ENCODE measurements at places on chromosomes 16 and 17.

DNA sequence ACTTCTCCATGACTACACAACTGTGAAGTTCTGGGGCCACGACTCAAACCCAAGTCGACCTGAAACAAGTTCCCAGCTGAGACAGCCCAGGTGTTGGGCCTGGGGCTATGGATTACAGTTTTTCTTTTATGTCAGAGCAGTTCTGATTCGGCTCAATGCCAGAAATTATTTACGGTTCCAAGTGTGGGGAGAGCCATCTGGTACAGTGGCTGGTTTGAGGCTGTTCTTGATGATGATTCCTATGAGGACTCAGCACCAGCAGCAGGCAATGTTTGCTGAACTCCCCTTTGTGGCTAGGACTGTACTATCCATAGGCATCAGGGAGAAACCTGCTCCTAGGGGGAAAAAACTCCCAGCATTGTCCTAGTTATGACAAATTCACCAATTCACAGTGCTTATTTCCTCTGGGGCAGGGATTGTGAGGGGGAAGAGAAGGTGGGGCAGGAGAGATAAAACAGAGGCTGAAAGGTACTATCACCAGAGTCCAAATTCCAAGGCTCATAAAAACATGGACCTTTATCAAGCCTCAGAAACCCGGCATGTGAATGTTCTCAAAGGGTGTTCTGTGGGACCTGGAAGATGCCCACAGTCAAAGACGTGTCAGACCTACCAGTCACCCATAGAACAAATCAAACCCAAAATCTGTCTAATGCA is 18.2 kb upstream of the CMTM4 start:
- no peak for DNase-seq

- DNase-seq: no peak
Measured at GRCh38 chr17:43772877-43773648, 5.7 kb downstream of the DUSP3 start.

GRCh38 chr17:17494870-17495535 is 1.2 kb downstream of the RASD1 start:
- DNase-seq: no peak

GRCh38 chr16:53024045-53024444 is 28.7 kb downstream of the CHD9NB start:
- no peak for DNase-seq

DNA sequence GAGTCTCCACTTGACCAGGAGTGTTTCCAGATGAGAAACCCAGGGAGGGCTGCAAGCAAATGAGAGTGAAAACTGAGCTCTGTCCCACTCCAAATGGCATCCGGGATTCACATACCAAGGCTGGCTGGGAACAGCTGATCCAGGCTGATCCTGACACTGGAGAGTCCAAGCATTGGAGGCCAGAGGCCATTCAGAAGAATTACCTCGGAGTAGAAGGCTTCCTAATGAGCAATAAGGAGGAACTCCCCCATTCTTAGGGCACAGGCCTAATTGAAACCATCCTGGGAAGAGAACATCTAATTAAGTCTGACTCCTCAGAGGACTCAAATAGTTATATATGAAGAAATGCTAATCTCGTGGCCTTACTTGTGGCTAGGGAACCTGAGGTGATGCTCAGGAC is 142.8 kb downstream of the PRKCA start:
- DNase-seq: peak; percentile 32

DNA sequence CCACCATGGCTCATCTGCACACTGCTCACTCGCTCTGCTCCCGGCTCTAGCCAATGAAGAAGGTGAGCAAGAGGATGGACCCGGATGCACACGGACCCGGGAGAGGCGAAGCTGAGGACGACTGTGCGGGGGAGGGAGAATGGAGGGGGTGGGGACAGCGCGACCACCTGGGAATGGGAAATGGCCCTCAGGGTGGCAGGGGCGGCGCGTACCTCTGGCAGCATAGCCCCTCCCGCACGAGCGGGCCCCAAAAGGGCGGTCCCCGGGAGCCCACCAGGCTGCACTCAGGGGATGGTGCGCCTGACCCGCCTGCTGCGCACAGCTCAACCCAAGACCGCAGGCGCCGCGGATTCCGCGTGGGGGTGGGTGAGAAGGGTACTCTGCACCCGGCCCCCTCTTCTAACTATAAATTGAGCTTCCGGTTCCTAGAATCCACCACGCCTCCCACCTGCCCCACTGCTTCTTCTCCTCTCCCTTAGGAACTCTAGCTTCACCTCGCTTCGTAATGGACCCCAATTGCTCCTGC is 6.1 kb downstream of the MT1H start:
- no peak for DNase-seq

GRCh38 chr16:89971495-89972243 is 23.1 kb downstream of the DEF8 start:
- no peak for DNase-seq

DNA sequence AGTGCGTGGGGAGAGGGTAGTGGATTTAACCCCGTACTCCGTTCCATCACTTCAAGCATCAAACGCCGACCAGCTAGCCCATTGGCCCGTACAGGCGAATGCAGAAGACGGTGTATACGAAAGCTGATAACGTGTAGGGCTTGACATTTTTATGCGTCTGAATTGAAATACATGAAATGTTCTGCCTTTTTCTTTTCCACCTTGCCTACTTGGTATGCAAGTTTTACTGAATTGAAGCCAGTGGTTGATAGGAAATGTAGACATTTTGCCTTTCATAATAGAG is 834 bp upstream of the STAT3 start:
- DNase-seq: no peak

- no peak for DNase-seq
Measured at GRCh38 chr16:85178006-85178591, 65.8 kb upstream of the CIBAR2 start.

- DNase-seq: no peak
Measured at GRCh38 chr17:29643817-29644160, 21.1 kb upstream of the CORO6 start.

DNA sequence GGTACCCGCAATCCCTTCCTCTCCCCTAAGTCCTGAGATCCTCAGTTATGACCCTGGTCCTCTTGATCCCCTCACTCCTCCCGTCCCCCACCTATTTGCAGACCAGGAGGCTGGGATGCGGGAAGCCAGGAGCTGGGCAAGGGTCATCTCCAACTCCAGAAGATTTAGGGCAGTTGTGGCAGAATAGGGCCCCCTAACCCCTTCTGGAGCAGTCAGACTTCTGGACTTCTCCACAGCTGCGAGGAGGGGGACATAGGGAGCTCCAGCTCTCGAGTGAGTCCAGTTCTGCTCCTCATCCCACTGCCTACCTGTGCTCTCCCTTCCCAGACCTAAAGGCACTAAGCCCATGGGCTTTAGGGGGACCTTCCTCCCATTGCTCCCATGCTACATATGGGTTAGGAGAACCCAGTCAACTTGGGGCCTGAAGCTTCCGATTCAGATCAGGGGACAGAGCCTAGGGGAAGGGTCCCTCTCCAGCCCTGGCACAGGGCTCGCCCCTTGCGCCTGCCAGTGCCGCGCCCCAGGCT is 1.3 kb downstream of the WNK4 start:
- DNase-seq: no peak

GRCh38 chr17:1979182-1979985 is 45.8 kb downstream of the RTN4RL1 start:
- DNase-seq: no peak

GRCh38 chr17:39757931-39758873 is 20.5 kb downstream of the GRB7 start:
- no peak for DNase-seq

- no peak for DNase-seq
Measured at GRCh38 chr17:5702951-5703510, 118.7 kb upstream of the NLRP1 start.

- no peak for DNase-seq
Measured at GRCh38 chr17:76441686-76442340, 11.1 kb downstream of the UBE2O start.

- DNase-seq: no peak
Measured at GRCh38 chr17:21289902-21290571, 5.5 kb downstream of the MAP2K3 start.

- DNase-seq: no peak
Measured at GRCh38 chr16:28527985-28528384, 10.8 kb downstream of the NUPR1 start.

DNA sequence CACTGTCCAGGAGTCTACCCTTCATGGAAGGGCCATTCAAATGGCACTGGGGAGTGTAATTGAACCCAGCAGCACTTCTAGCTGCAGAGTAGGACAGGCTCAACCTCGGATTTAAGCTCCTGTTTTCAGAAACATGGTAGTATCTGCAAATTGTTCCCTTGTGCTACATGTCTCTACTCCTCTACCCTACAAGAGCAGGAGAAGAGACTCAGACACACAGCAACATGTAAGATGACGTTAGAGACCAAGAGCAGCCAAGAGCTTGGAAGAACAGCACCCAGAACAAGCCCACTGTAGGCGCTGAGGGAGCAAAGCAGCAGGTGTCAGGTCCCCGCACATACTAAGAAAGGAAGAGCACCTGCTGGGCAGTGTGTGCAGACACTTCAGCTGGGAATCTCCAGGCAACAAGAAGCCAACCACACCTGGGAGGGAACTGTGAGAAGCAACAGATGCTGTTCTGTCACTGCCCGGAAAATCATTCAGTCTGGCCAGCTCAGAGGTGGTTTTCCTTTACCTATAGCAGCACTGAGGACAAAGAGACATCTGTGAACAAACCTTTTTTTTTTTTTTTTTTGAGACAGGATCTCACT is 35.6 kb upstream of the MNT start:
- no peak for DNase-seq

DNA sequence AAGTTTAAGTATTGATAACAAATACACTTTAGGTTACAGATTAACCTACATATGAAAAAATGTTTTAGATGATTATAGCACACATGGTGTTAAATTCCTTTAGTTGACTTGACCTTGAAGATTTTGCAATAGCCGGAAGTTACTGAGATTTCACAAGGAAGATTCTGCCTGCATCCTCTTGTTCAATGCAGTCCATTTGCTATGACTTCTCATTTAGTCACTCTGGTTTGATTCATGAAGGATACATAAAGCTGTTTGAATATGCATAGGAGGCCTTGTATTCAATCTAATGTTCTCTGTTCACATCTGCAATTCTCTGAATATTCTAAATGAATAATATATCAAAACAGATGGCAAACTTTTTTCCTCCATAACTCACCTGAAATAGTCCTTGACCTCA is 870.2 kb upstream of the GOT2 start:
- peak; percentile 14 for DNase-seq

- DNase-seq: no peak
Measured at GRCh38 chr17:50816771-50817751, 18.3 kb upstream of the WFIKKN2 start.

- DNase-seq: no peak
Measured at GRCh38 chr17:35119370-35120165, at the start of gene RAD51D. RAD51D (minus strand) TSS chr17:35119860; CDS start chr17:35119613, 247 bp downstream.

DNA sequence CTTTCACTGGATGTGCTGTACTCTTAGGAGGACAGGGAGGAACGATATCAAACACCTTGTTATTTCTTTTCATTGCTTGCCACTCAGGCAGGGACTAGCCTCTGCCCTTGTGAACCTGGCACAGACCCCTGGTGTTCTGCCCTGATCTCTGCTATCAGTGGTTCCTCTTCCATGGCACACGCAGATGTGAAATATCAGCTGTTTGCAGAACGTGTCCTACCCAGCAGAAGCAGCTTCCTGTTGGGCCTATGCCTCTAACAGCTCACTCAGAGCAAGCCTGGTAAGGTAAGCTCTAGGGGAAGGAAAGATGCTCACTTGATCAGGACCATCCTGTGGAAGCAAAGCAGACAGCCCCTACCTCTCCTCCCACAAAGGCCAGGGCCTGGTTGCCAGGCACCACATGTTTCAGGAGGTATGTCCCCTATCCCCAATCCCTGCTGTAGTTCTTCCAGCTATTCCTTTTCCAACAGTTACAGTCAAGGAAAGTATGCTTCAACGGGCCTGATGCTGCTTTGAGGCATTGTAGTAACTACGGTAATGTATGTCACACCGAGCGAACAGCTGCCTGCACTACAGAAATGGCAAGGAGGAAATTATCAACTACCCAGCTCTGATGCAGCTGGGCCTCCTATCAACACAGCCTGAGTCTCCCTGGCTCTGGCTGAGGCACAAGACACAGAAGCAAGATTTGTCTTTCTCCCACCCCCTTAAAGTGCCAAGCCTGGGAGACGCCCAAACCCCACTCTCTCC is 41.3 kb upstream of the GFOD2 start:
- no peak for DNase-seq

- DNase-seq: no peak
Measured at GRCh38 chr16:17105239-17105797, 365.4 kb downstream of the XYLT1 start.

GRCh38 chr16:35391328-35391727 is 1931.9 kb downstream of the TP53TG3F start:
- DNase-seq: no peak

GRCh38 chr17:17568772-17569195 is 22.7 kb downstream of the PEMT start:
- DNase-seq: no peak

- peak; percentile 34 for DNase-seq
Measured at GRCh38 chr17:10034719-10035475, 129.8 kb upstream of the RCVRN start.

DNA sequence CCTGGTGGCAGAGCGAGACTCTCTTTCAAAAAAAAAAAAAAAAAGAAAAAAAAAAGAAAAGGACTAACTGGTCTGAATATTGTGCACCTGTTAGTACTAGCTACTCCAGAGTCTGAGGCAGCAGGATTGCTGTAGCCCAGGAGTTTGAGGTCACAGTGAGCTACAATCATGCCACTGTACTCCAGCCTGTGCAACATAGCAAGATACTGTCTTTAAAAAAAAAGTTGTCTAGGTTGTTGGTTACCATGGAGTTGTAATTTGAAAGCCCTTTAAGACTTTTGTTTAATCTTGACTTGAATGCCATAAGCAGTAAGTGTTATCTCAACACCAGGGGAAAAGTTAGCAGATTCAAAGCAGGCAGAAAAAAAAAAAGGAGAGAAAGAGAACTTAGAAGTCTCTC is 10.9 kb upstream of the C16orf54 start:
- no peak for DNase-seq

Measured in fibroblast of skin of left biceps (primary cell).